ENCODE measurements at places on chromosomes 12 and 14. TPM values are rescaled to one million over a fixed set of nuclear protein-coding genes. Genes with fewer than 3 reads are reported as not detected.
A peak's percentile ranks its signal among the peaks of the same experiment; 100 is the strongest.

- no peak for DNase-seq
Observed at GRCh38 chr12:34126239-34126641, 103.9 kb downstream of the ALG10 start.

- no peak for DNase-seq
Observed at GRCh38 chr14:88296351-88296750, 26.7 kb downstream of the KCNK10 start.

DNA sequence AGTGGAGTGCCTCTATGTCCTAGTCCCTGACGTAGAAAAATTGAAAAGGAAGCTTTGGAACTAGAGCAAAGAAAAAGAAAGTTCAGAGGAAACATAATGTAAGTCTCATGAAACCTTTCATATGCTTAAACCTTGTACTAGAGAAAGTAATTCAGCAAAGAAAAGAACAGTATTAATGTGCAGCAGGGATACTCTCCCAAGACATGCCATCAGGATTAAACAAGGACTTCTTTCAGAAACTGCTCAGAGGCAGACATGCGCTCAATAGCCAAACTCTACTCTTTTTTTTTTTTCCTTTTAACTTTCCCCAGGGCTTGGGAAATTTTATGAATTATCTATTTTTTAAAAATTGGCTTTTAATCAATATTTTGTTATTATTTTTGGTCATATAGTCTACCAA lies 7.1 kb upstream of the ASB8 start:
- no peak for DNase-seq

DNA sequence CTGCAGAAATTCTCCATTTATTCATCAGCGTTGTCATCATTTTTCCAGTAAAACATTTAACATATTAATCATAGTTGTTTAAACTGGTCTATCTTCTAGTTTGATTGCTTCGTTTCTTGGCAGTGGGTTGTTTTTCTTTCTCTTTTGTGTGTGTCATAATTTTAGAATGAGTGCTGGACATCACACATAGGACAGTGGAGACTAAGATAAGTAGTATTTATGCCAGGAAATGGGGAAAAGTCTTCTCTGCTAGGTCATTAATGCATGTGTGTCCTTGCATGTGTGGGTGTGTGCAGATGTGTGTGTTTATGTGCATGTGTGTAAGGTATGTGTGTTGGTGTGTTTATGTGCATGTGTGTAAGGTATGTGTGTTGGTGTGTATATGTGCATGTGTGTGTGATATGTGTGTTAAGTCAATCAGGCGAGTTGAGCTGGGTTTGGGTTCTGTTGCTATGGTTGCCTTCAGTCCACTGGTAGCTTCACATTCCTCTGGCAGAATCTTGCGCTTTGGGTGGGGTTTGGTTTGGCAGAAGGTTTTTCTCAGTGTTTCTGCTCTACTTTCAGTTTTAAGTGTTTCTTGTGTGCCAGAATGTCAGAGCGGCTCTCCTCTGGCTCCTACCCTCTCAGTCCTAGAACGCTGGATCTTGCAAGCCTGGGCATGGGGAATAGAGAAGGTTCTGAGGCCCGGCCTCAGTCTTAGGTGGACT lies 7.8 kb upstream of the ADGRD1 start:
- DNase-seq, result no peak

DNA sequence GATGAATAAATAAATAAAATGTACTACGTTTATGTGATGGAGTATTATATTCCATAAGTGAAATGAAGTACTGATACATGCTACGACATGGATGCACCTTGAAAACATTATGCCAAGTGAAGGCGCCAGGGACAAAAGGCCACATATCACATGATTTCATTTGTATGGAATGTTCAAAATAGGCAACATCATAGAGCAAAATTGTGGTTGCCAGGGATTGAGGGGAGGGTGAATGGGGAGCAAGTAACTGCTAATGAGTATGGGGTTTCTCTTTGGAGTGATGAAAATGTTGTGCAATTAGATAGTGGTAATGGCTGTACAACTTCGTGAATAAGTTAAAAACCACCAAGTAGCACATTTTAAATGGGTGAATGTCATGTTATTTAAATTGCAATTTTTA lies 132.8 kb downstream of the SLC38A4 start:
- DNase-seq, result no peak

DNA sequence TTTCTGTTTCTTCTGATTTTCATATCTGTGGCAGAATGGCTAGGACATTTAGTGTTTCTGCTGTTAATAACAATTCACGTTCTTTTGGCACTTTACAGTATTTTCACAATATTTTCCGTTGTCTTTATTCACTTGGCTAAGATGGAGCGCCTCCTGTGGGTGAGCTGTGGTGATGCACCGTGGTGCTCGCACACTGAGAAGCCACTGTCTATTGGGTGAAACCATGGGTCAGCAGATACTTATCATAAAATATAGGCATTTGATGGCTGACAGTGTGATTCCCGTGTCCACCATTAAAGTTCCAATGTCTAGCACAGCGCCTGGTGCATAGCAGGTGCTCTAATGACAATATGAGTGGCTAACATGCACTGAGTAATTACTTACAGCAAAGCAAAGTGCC lies 141.8 kb downstream of the VRK1 start:
- no peak for DNase-seq

DNA sequence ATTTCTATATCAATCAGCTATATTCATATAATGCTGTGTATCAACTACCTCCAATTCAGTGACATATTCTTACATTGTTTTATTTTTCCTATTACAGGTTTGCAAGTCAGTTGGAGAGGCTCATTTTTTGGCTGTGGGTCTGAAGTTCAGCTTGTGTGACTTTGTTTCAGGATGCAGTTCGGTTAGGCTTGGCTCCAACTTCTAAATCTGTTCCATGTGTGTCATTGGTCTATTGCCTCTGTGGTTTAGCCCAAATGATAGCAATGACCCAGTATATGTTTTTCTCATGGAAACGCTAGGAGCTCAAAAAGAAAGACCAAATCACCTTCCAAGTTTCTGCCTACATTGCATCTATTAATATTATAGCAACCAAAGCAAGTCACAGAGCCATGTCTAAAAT lies 848.6 kb upstream of the LRFN5 start:
- DNase-seq, result no peak

DNA sequence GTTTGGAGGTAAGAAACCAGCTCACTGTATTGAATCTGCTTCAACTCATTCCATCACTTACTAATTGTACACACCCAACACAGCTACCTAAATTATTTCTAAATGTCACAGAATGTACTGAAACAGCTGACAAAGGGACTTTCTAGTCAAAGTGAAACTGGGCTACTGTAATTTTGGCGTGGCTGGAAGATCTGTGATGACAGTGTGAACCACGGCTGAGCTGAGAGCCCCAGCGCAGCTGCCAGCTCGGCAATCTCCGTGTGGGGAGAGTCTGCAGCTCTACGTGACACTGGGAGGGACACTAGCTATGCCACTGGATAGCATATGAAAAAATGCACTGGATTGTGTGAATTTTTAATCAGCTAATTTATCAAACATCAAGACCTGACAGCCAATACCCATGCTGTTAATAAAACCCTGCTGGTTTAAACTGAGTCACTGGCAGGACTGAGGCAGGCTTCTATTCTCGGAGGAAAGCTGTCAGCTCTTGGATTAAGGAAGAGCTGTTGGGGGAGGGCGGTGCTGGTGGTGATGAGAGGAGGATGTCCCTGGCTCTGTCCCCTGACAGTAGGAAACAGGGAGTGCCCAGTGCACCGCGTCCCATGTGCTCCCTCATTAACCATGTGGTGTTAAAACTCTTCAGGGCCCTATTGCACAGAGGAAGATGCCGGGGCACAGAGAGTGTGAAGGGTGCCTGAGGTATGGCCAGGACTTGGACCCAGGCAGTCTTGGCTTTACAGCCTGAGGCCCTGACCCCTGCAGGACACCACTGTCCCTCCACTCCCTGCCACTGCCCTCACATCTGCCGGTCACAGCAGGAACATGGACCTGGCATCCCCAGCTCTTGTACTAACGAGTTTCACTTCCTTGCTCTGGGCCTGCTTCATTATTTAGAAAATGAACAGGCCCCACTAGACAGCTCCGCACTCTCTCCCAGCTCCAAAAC lies 13.3 kb downstream of the SLC15A4 start:
- peak; percentile 80 for DNase-seq

DNA sequence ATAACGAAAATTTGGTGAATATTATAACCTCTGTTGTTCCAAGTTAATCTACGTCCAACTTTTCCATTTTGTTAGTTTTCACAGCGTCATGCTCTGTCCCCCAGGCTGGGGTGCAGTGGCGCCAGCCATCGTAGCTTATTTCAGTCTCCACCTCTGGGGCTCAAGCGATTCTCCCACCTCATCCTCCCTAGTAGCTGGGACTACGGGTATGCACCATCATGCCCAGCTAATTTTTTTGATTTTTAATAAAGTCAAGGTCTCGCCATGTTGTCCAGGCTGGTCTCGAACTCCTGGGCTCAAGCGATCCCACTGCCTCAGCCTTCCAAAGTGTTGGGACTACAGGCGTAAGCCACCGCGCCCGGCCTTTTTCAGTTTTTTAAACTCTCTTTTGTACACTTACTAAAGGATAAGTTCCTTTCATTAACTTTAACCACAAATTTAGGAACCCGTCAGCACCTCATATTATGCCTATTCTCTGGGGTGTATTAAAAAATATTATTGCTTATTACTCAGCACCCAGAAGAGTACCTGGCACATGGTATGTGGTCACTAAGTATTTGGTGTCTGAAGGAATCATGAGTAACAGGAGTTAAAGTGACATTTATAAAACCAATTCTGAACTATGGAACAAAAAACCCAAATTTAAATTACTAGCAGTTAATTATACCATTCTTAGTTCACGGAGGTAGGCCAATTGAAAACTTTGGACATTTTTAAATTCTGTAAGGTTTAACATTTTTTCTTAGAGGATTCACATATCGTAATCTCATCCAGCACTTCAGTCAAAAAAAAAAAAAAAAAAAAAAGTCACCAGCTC lies 925 bp upstream of the MIPOL1 start:
- no peak for DNase-seq

- DNase-seq, result no peak
Observed at GRCh38 chr14:105163040-105163742, 5.4 kb downstream of the JAG2 start.

GRCh38 chr12:126719912-126720705 lies 1546.9 kb upstream of the TMEM132C start:
- DNase-seq, result no peak

DNA sequence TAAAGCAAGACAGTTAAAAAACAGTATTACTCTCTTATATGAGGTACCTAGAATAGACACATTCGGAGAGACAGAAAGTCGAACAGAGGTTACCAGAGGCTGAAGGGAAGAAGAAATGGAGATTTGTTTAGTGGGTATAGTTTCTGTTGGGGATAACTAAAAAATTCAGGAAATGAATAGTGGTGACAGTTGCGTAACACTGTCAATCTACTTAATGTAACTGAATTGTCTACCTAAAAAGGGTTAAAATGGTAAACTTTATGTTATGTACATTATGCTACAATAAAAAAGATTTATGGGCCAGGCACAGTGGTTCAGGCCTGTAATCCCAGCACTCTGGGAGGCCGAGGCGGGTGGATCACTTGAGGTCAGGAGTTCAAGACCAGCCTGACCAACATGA lies 30.6 kb upstream of the SLC6A13 start:
- no peak for DNase-seq

DNA sequence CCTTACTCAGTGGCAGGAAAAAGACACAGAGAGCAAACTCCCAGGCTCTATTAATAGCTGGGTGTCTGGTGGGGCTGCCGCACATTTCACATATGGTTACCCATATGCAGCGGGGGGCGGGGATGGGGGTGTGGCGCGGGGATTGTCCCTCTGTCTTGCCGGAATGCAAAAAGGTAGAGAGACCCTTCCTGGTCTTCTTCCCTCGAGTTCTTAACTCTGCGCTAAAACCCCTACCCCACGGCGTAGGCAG lies 1.7 kb downstream of the PRMT8 start:
- peak; percentile 42 for DNase-seq

- DNase-seq, result peak; percentile 51
Observed at GRCh38 chr12:51419425-51420193, 5.0 kb upstream of the SLC4A8 start.

- no peak for DNase-seq
Observed at GRCh38 chr12:11762723-11763326, 113.4 kb downstream of the ETV6 start.

DNA sequence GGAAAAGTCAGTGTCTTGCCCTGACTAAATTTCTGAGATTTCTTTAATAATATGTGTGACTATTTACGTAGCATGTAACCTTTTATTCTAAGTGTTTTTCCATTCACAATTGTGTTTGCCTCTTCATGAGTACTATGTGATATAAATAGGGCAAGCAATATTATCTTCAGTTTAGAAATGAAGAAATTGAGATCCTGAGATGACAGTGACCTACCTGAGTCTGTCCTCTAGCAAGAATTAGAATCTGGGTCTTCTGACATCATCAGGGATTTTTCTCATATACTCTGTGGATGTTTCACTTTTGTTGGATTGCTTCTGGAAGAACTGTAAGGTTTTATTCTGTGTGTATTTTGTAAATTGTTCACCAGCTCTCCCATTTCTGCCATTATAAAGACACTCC lies 35.0 kb downstream of the TMTC2 start:
- no peak for DNase-seq

The CAPS2 gene
- total RNA-seq, result 10.5 TPM

The RNF31 gene
- 43.9 TPM for total RNA-seq

The DMAC2L gene
- total RNA-seq, result 7.2 TPM

The TCL1B gene
- total RNA-seq, result not detected

The LGMN gene
- total RNA-seq, result 89.4 TPM

The TSPAN31 gene
- total RNA-seq, result 41.6 TPM

The TMEM19 gene
- total RNA-seq, result 31.1 TPM

The ERP27 gene
- total RNA-seq, result not detected

The ACRBP gene
- under 0.01 TPM for total RNA-seq

The GLT8D2 gene
- 52.5 TPM for total RNA-seq

The TTC9 gene
- 0.29 TPM for total RNA-seq

The BDKRB1 gene
- 0.72 TPM for total RNA-seq
